MV-4-11 (cell line): ENCODE measurements at places on chromosomes 1 and 21.

DNA sequence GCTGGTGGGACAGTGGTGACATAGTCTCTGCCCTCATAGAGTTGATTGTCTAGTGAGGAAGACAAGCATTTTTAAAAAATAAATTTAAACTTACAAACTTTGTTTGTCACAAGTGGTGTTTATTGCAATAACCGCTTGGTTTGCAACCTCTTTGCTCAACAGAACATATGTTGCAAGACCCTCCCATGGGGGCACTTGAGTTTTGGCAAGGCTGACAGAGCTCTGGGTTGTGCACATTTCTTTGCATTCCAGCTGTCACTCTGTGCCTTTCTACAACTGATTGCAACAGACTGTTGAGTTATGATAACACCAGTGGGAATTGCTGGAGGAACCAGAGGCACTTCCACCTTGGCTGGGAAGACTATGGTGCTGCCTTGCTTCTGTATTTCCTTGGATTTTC lies 58.4 kb downstream of the LAMC2 start:
- DNase-seq: peak; percentile 87

DNA sequence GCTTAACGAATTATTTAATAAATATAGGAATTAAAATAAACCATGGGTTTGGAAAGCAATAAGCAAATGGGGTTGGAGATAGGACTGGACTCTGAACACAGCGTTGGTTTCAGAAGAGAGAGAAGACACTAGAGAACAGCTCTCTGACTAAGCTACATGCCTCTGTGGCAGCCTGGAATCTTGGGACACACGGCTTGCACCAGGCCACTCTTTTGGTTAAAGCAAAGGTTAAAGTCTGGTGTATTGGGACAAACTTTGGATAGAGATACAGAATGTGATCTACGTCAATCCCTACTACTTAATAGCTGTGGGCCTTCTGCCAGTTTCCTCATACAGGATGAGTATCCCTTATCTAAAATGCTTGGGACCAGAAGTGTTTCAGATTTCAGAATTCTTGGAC lies 49.7 kb upstream of the HSD17B7 start:
- no peak for DNase-seq

GRCh38 chr1:91559838-91560565 lies 59.4 kb downstream of the CDC7 start:
- no peak for DNase-seq

GRCh38 chr1:244089561-244089960 lies 38.5 kb downstream of the ZBTB18 start:
- DNase-seq: no peak

GRCh38 chr1:46199233-46199749 lies 1.1 kb upstream of the POMGNT1 start:
- DNase-seq: peak; percentile 23

- no peak for DNase-seq
Measured at GRCh38 chr1:192691041-192691440, 55.1 kb downstream of the RGS13 start.

DNA sequence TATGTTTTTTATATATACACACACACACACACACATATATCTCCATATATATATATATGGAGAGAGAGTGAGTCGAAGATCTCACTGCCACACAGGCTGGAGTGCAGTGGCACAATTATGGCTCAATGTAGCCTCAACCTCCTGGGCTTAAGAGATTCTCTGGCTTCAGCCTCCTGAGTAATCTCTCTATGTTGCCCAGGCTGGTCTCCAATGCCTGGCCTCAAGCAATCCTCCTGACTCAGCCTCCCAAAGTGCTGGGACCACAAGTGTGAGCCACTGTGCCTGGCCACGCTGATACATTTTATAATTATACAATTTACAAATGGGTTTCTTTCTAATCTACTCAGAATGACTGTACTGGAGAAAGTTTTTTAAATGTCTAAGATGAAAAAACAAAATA lies 664.2 kb downstream of the PTPRC start:
- DNase-seq: no peak

DNA sequence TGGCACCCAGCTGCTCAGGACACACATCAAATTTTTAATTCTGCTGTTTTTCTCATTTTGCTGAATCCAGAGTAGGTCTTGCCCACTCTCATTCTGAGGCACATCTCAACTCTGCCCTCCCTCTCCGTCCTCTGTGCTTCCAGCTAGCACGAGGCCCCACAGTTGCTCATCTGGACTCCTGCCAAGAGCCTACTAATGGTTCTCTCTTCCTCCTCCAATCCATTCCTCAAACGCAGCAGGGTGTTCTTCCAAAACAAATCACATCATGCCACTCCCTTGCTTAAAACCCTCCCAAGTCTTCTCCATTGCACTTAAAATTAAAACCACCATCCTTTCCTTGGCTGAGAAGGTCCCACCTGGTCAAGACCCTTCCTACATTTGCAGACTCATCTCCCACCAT lies 49.8 kb upstream of the SCAF4 start:
- DNase-seq: peak; percentile 39

GRCh38 chr21:41754479-41754891 lies 12.4 kb downstream of the RIPK4 start:
- no peak for DNase-seq
